Fibroblast of skin of left biceps (primary cell): ENCODE measurements at places on chromosomes 4 and X.

DNA sequence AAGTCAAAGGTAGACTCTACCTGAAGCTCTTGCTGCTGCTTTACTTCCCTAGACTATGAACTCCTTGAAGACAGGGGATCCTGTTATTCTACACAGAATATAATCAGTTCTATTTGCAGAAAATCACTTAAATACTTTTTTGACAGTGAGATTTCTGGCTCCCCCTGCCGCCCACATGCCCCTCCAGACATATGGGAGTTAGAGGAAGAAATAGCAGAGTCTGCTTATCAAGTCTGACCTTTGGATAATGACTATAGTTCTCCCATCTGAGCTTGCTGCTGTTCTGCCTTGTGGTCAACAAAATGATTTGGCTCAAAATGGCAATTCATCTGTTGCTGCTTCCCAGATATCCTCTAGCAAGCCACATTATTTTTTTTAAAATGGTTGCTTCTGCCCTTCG, 101.1 kb downstream of the ENOX2 start:
- DNase-seq: no peak

- no peak for DNase-seq
Measured at GRCh38 chr4:20086067-20086798, 165.5 kb upstream of the SLIT2 start.

DNA sequence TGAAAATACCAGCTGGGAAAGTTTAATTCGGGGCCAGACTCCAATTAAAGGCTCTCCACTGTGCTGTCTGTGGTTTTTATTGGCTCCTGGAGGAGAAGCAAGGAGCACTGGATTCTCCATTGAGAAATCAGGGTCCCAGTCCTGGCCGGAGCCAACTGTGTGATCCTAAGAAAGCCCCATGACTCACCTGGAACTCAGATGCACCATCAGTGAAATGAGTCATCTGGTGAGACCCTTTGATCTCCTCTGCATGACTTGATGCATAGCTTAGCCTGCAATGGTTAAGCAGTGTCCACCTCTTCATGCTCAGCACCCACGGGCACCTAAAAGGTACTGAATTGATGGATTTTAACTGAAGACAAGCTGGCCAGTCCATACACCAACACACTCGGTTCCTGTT, 119.2 kb upstream of the VCX3B start:
- DNase-seq: no peak

- DNase-seq: no peak
Measured at GRCh38 chr4:84401701-84402306, 97.3 kb downstream of the NKX6-1 start.

DNA sequence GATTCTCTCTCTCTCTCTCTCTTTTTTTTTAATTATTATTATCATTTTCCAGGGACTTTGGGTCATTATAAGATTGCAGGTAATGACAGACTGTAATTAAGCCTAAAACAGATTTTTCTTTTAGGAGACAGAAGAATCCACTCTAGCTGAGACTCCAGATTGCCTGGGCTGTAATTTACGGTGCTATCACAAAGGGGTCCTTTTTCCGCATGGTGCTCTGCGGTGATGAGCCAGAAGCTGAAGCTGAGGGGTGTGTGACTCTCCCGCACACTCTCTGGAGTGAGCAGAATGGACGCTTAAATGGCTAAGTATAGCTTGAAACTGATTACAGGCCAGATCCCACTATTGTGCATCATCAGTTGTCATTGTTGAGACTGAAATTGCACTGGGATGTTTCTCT, 50.0 kb downstream of the LGI2 start:
- no peak for DNase-seq

GRCh38 chr4:122003335-122003734, 51.5 kb upstream of the TRPC3 start:
- DNase-seq: no peak

GRCh38 chr4:38803833-38804653, 548 bp downstream of the TLR1 start:
- DNase-seq: no peak

DNA sequence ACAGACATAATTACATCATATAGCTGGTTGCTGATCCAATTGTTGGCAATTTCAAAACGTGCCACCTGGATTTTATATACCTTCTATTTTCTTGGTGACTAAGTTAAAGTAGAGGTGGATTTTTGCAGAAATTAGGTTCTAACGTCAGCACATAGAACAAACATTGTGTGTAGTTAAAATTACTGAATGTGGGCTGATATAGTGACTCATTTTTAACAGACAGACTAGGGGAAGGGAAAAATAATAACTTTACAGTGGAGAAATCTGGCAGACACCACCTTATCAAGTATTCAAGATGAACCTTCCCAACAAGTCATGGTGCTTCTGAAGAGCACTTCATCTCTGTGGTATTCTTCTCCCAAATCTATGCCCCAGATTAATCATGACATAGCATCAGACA, 134.5 kb downstream of the UCHL1 start:
- no peak for DNase-seq

GRCh38 chr4:39030725-39031124, 1.5 kb downstream of the TMEM156 start:
- DNase-seq: no peak

DNA sequence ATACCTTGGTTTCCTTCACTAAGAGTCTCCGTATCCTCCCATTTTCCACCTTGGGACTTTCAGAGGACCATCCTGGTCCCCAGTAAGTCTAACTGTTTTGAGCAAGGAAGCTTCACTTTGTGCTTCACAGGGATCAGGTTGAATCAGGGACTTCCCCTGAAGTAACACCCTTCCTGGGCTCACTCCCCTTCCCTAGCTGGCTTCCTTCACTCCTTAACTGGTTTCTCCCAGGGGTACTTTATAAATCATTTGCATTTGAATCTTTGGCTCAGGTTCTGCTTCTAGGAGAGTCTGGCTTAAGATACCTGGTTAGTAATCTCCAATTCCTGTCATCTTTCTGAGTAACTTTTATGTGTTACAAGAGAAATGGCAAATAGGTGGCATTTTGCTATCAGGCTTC, 24.5 kb upstream of the GRIA2 start:
- DNase-seq: no peak
